Left forelimb (tissue), 1 donor: ENCODE measurements at places on chromosomes 13 and 19.

GRCh38 chr13:109673477-109673876 is 112.9 kb downstream of the IRS2 start:
- DNase-seq, result no peak

GRCh38 chr13:36354842-36355623 is 8.8 kb upstream of the SPART start:
- no peak for DNase-seq

GRCh38 chr19:15279326-15279904 is 47.2 kb upstream of the EPHX3 start:
- no peak for DNase-seq

DNA sequence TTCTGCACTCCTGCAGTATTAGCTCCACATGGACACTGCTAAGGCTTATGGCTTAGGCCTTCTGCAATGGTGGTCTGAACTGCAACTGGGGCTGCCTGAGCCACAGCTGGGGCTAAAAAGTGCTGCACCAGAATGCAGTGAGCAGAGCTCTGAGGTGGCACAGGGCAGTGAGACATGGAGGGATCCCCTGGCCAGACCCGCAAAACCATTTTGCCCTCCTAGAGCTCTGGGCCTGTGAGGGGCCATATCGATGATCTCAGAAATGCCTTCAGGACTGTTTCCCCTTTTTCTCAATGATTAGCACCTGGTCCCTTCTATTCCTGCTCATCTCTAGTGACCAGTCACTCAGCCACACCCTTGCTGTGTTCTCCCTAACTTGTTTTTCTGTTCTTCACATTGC is 397.7 kb downstream of the UQCRFS1 start:
- DNase-seq, result no peak
